ENCODE measurements at places on chromosomes 16 and 17. TPM values are rescaled to one million over a fixed set of nuclear protein-coding genes. Genes with fewer than 3 reads are reported as not detected.

TMIGD1 gene
- 0.78 TPM for polyA plus RNA-seq

MVD gene
- 24.5 TPM for polyA plus RNA-seq

PPP1R27 gene
- 0.22 TPM for polyA plus RNA-seq

TMC5 gene
- polyA plus RNA-seq = 0.37 TPM

FSCN2 gene
- polyA plus RNA-seq = 1.7 TPM

RETREG3 gene
- polyA plus RNA-seq = 60.6 TPM

DYNC1LI2 gene
- polyA plus RNA-seq = 174 TPM

ABCC3 gene
- polyA plus RNA-seq = 11.8 TPM

RAB37 gene
- polyA plus RNA-seq = 6.6 TPM

RUSF1 gene
- polyA plus RNA-seq = 77.8 TPM

RNF222 gene
- 0.07 TPM for polyA plus RNA-seq

SMTNL2 gene
- polyA plus RNA-seq = 57.5 TPM

CBFA2T3 gene
- 2.1 TPM for polyA plus RNA-seq

IRX6 gene
- polyA plus RNA-seq = 5.5 TPM

TOX3 gene
- polyA plus RNA-seq = 32.5 TPM

KCNJ2 gene
- 1.9 TPM for polyA plus RNA-seq

CCL4L2 gene
- polyA plus RNA-seq = 1.4 TPM

IRX3 gene
- polyA plus RNA-seq = 20.1 TPM

HSF5 gene
- polyA plus RNA-seq = 0.52 TPM

TERB1 gene
- 0.12 TPM for polyA plus RNA-seq

NPB gene
- polyA plus RNA-seq = 0.90 TPM

CCL11 gene
- 1.1 TPM for polyA plus RNA-seq

EIF5A gene
- polyA plus RNA-seq = 284 TPM

SOST gene
- polyA plus RNA-seq = 30.9 TPM

CACNG5 gene
- 3.2 TPM for polyA plus RNA-seq

UNC13D gene
- polyA plus RNA-seq = 5.4 TPM

MPG gene
- polyA plus RNA-seq = 14.2 TPM

NETO2 gene
- 36.9 TPM for polyA plus RNA-seq

HLF gene
- 4.8 TPM for polyA plus RNA-seq

ZNF207 gene
- 302 TPM for polyA plus RNA-seq

MPP3 gene
- polyA plus RNA-seq = 13.6 TPM

ZNF48 gene
- 12.4 TPM for polyA plus RNA-seq

TP53TG3D gene
- 0.68 TPM for polyA plus RNA-seq

AANAT gene
- polyA plus RNA-seq = 0.50 TPM

CHRNE gene
- polyA plus RNA-seq = 1.2 TPM

TAC4 gene
- 0.67 TPM for polyA plus RNA-seq

MYH3 gene
- 6.4 TPM for polyA plus RNA-seq

ITGA2B gene
- 4.4 TPM for polyA plus RNA-seq

ZNF385C gene
- polyA plus RNA-seq = 9.6 TPM

C1QTNF8 gene
- polyA plus RNA-seq = not detected

FLOT2 gene
- polyA plus RNA-seq = 78.5 TPM

FAAP100 gene
- polyA plus RNA-seq = 27.2 TPM

MYH2 gene
- polyA plus RNA-seq = 0.03 TPM

CDR2L gene
- 8.0 TPM for polyA plus RNA-seq

G6PC3 gene
- polyA plus RNA-seq = 69.6 TPM

DPEP2 gene
- polyA plus RNA-seq = 1.2 TPM

CCDC154 gene
- polyA plus RNA-seq = 2.6 TPM

ASPHD1 gene
- polyA plus RNA-seq = 0.86 TPM
